ENCODE measurements at places on chromosomes 3 and 15. TPM values are rescaled to one million over a fixed set of nuclear protein-coding genes. Genes with fewer than 3 reads are reported as not detected.
A peak's percentile ranks its signal among the peaks of the same experiment; 100 is the strongest.

TNK2 gene
- total RNA-seq = 12.3 TPM

ALPK3 gene
- 0.13 TPM for total RNA-seq

DNA sequence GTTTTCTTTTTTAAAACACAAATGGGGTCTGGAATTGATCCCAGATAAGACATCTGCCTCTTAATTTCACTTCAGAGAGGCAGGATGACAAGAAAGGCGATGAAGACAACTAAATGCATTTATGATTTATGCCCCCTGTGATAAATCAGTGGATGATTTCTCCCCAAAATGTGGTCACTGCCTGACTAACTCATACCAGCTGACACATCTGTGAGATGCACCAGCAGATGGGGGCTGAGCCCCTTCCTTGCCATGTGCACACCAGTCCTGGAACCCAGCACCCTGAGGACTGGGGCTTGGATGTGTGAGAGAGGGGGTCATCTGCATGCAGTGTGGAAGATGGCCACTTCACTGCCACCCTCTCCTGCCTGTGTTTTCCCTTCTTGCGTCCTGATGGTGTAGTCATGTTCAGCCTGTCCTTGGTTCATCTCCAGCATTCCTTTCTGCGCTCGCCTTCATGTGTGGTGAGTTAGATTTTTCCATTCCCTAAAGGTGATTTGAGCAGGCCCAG, 264.3 kb downstream of the LRTM1 start:
- no peaks in the 10 kb centered on the region for H3K27me3 ChIP-seq
- H3K4me3 ChIP-seq = no peak overlapping the region
- H3K4me1 ChIP-seq = no peaks in the 10 kb centered on the region
- H3K27ac ChIP-seq = no peak overlapping the region
- no peaks in the 10 kb centered on the region for H3K36me3 ChIP-seq
- peak; percentile 7 for DNase-seq

DNA sequence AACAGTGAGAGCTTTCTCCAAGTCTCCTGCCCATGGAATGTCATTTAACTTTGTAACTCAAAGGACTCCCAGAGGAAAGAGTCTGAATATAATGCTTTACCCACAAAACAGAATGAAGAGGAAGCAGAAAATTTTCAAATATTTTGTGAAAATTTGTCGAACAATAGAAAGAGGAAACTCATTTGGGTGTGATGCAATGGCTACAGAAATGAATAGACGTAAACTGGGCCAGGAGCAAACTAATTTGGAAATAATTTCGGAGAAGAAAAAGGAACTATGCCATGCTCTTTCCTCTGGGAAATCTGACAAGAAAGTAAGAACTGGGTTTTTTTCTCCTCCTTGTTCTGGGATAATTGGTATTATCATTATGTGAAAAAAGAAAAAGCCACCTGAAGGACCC, 11.2 kb upstream of the SUMF1 start:
- H3K27me3 ChIP-seq = peaks cover 22% of the 10 kb centered on the region
- no peaks in the 10 kb centered on the region for H3K36me3 ChIP-seq
- DNase-seq = no peak
- 0 out of 2 replicates have a peak, but pooled peaks cover 7% of the 10 kb centered on the region for H3K4me1 ChIP-seq

GRCh38 chr15:86268558-86268957, 188.9 kb downstream of the AGBL1 start:
- no peak for DNase-seq
- no peaks in the 10 kb centered on the region for H3K27me3 ChIP-seq
- no peaks in the 10 kb centered on the region for H3K36me3 ChIP-seq

GRCh38 chr15:49151831-49152230, 3.6 kb downstream of the COPS2 start:
- peaks cover 4% of the 10 kb centered on the region for H3K36me3 ChIP-seq
- H3K27ac ChIP-seq = no peak overlapping the region
- H3K4me1 ChIP-seq = peaks cover 45% of the 10 kb centered on the region
- H3K4me3 ChIP-seq = no peak overlapping the region
- DNase-seq = no peak

GRCh38 chr3:170226426-170226960, 4.3 kb downstream of the PRKCI start:
- H3K36me3 ChIP-seq = no peaks in the 10 kb centered on the region
- H3K27me3 ChIP-seq = no peaks in the 10 kb centered on the region
- no peak overlapping the region for H3K27ac ChIP-seq
- DNase-seq = peak; percentile 8

DNA sequence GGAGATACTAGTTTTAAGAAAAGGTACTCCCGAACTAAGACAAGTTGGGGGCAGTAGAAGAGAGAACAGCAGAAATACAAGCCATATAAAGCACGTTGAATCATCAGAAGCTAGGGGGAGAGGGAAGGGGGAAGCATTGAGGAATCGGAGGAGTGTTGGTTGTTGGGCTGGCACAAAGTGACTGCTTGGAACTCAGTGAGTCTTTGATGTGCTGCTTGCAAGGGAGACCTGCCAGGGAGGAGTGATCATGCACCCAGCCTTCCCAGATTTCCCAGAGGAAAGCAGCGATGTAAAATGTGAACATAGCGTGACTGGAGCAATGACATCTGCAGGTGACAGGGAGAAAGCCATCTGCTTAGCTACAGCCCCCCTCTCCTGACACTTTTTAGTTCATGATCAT, 192.4 kb upstream of the IL12A start:
- peaks cover 63% of the 10 kb centered on the region for H3K4me1 ChIP-seq
- DNase-seq = peak; percentile 58
- H3K27me3 ChIP-seq = no peaks in the 10 kb centered on the region
- no peak overlapping the region for H3K4me3 ChIP-seq
- peak overlapping the region; percentile 92 for H3K27ac ChIP-seq
- no peaks in the 10 kb centered on the region for H3K36me3 ChIP-seq

GRCh38 chr3:39808467-39809180, 785 bp upstream of the MYRIP start:
- no peak overlapping the region for H3K27ac ChIP-seq
- H3K27me3 ChIP-seq = peaks cover 64% of the 10 kb centered on the region
- 0 out of 2 replicates have a peak overlapping the region, but pooled peaks have one; percentile 32 for H3K4me3 ChIP-seq
- H3K4me1 ChIP-seq = no peaks in the 10 kb centered on the region
- H3K36me3 ChIP-seq = no peaks in the 10 kb centered on the region

DNA sequence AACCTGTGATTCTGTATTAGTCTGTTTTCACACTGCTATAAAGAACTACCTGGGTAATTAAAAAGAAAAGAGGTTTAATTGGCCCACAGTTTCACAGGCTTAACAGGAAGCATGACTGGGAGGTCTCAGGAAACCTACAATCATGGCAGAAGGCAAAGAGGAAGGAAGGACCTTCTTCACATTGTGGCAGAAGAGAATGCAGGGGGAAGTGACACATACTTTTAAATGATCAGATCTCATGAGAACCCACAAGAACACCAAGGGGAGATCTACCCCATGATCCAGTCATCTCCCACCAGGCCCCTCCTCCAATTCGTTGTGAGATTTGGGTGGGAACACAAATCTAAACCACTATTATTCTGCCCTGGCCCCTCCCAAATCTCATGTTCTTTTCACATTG, 6.1 kb downstream of the ZKSCAN7 start:
- H3K36me3 ChIP-seq = peaks cover 6% of the 10 kb centered on the region
- H3K4me1 ChIP-seq = no peaks in the 10 kb centered on the region
- no peaks in the 10 kb centered on the region for H3K27me3 ChIP-seq
- H3K27ac ChIP-seq = no peak overlapping the region
- no peak overlapping the region for H3K4me3 ChIP-seq
